PC-9 (cell line): ENCODE measurements at places on chromosomes 7 and 10.

GRCh38 chr7:2958416-2959102 lies 85.1 kb downstream of the CARD11 start:
- no peak for DNase-seq

DNA sequence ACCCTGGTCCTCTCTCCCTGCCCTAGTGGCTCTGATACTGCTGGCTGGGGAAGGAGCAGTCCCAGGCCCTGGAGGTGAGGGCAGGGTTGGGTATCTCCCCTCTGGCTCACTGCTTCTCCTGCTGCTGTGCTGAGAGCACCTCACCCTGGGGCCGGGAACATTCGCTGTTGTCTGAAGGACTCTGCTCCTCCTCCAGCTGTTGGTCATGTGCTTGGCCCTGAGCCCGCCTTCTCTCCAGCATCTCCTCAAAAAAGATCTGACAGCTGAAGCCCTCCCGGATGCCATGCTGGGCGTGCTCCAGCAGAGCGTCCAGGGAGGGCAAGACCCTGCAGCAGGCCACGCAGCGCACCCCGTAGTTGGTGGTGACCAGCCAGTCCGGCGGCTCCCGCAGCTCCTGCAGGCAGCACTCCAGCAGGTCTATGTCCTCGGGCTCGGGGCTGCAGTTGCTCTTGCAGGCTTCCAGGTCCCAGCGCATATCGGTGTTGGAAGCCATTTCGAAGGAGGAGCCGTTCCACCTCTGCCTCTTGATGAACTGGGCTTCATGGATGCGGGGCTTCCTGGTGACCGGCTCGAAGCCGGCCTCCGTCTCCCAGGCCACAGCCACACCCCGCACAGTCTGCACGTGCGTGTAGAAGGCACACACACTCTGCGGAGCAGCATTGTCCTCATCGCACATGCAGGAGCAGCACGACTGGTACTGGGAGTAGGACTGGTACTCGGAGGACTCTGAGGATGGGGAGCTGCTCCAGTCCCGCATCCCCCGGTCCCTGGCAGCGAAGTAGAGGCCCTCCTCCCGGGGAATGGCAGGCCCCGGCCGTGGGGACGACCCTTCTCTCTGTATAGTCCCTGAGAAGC lies 2.1 kb downstream of the FAM170B start:
- peak; percentile 6 for DNase-seq

- DNase-seq: no peak
Measured at GRCh38 chr7:38335128-38335491, 61.7 kb upstream of the TARP start.

GRCh38 chr7:93092757-93093370 lies 24.9 kb downstream of the SAMD9 start:
- no peak for DNase-seq

DNA sequence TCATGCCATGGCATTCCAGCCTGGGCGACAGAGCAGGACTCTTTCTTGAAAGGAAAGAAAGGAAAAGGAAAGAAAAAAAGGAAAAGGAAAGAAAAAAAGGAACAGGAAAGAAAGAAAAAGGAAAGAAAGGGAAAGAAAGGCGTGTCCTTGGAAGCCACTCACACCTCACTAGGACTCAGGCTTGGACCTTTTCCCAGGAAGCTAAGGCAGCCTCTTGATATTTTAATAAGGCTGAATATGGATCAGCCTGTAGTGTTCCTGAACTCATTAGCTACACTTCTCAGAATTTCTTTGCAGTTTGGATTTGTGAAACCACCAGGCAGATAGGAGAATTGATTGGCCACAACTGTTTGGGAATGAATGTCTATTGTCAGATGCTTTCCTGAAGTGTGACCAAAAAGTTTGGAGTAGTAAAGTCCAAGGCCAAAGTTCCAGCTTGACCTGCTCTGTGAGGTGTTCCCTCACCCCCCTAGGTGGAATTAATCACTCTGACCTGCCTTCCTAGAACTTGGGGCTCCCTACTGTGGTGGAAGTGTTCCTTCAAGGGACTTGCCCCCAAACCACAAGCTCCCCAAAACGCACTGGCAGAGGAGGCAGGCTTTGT lies 7.1 kb upstream of the MALSU1 start:
- no peak for DNase-seq

DNA sequence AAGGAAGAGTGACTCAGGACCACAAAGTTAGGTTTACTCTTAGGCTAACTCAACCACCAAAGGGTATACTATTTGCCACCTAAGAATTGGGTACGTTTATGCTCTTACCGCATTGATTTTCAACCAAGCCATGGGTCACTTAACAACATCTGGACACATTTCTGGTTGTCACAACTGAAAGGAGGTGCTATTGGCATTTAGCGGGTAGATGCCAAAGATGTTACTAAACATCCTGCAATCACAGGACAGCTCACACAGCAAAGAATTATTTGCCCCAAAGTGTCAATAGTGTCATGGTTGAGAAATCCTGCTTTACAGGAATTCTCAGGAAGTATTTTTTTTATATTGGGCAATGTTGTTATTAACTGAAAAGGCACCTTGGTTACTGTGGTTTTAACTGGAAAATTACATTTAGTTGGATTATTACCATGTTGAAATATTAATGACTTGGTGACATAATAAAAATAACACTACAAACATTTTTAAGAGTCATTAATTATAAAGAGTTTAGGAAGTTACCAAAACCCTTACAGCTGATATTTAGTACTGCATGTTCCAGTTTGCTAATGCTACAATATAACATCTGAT lies 185.0 kb upstream of the TMEM196 start:
- DNase-seq: peak; percentile 100

GRCh38 chr10:93580828-93581227 lies 14.4 kb downstream of the FFAR4 start:
- DNase-seq: no peak

DNA sequence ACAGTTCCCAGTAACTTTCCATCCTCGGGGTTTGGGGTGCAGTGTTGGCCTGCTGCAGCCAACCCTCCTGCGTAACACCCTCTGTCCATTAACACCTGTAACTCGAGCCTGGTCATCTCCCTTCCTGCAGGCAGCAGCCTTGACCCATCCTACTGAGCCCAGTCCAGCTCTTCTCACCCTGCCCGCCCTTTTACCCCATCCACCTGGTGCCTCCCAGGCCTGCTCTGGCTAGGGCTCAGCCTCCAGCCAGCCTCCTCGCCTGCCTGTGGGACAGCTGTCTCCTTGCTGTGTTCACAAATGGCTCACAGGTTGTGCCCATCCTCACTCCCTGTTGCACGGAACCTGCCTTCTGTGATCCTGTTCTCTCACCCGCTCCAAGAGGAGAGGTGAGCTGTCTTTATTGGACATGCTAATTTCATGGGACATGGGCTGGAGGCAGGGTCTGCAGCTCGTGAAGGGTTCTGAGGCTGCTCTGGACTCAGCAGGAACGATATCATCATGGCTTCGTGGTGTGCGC lies 277.2 kb upstream of the TCERG1L start:
- DNase-seq: no peak

DNA sequence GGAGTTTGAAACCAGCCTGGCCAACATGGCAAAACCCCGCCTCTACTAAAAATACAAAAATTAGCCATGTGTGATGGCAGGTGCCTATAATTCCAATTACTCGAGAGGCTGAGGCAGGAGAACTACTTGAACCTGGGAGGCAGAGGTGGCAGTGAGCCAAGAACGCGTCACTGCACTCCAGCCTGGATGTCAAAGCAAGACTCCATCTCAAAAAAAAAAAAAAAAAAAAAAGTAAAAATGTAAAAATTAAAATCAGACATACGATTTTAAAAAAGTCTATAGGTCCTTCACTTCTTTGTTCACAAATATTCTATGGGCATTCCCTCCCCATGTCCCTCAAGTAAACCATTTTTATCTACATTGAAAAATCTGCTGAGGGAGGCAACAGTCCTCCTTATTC lies 34.9 kb upstream of the TLL2 start:
- DNase-seq: no peak

DNA sequence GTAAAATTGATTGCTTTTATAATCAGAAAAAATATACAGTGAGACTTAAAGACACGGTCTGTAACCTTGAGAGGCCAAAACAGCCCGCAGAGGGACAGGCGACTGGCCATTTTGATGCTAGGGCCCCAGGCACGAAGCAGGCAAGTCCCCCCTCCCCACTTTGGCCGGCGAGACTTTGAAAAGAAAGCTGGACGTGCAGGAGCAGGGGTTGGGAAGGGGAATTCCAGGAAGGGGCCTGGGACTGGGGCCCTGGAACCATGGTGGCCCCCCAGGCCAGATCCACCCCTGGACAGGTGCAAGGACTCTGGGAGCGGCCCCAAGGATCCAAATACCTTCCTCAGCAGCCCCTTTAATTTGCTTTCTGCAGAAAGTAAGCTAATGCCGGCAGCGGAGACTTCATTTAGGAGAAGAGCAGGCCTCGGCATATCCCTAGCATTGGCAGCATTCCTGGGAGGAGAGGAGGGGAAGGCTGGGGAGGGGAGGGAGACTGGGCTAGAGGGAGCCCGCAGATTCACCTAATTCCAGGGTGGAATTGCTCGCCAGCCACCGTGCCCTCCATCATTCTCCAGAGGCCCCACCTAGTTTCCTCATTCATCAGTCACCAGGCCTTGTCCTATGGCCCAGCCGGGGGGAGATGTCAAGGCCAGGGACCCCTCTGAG lies 24.9 kb upstream of the TNRC18 start:
- no peak for DNase-seq
